ENCODE measurements at places on chromosomes 1 and 21.

GRCh38 chr1:18628511-18628910 lies 2.1 kb upstream of the PAX7 start:
- DNase-seq: no peak

GRCh38 chr21:32534113-32534512 lies 51.2 kb downstream of the TCP10L start:
- DNase-seq: no peak

- DNase-seq: no peak
These were observed 36.3 kb downstream of the ARID4B start for GRCh38 chr1:235291599-235292091.

DNA sequence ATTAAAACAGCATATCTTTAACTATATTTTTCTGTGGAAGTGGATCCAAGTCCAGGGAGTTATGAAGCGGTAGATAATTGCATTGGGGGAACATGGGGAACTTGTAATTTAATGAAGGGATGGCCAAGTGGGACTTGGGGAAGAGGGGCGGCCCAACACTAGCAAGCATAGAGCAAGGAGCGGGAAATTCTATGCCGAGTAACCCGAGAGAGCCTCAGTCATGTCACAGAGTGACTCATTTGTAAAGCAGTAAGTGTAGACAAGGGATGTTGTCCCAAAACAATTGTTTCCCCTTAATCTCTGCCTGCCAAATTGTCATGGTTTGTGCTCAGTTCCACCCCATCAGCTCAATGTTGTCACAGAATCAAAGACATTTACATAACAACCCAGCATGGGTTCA lies 620.1 kb downstream of the AJAP1 start:
- DNase-seq: no peak

DNA sequence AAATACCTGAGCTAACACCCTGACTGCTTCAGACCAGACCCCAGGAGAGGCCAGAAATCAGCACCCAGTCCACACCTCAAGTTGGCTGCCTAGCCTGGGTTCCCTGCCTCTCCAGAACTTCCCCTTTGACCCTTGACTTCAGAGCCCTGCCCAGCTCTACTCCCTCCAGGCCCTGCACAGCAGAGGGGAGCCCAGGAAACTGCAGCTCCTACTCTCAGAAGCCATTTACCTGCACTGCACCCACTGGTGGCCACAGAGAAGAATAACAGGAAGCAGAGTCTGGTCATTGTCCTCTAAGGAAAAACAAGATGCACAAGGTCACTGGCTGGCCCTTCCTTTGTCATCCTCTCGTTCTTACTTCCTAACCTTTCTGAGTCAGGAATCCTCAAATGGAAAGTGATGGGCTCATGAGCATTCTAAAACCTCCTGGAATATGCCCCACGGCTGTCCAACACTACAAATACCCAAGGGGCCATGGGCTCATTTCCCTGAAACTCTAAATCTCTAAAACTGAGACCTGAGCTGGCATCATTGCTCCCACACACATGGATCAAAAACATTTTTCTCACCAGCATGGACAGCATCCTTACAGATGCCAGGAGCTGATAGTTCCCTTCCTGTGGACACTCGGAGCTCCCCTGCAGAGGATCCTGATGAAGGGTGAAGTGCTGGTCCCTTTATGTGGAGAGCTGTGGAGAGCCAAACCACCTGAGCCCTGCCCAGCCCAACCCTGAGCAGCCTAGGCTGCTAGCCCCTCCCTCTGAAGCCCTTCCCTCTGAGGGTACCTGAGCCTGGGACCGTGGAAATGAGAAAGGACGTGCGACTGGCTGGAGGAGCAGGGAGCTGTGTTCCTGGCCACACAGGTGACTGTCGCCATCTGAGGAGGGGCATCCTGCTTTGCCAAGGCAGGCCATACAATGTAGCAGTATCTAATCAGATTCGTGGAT lies at the start of gene ITLN2:
TSS of gene ITLN2 (minus strand) at position 652 of the 947 bp plus-strand sequence. CDS start at position 584, 68 bp downstream.
- DNase-seq: no peak

Data from right kidney (tissue), 9 donors.